Activated effector memory CD4-positive, alpha-beta T cell treated with anti-CD3 and anti-CD28 coated beads, Interleukin-2, amount 50 U/mL, for 16 hours (primary cell): ENCODE measurements at places on chromosomes 3 and 15.

GRCh38 chr3:132405609-132406299 lies 11.5 kb upstream of the DNAJC13 start:
- DNase-seq, result no peak

GRCh38 chr15:93987068-93987467 lies 244.3 kb upstream of the MCTP2 start:
- DNase-seq, result peak; percentile 63

GRCh38 chr3:150775001-150775599 lies 12.1 kb upstream of the SIAH2 start:
- no peak for DNase-seq

GRCh38 chr3:36964817-36965216 lies 20.0 kb upstream of the TRANK1 start:
- no peak for DNase-seq

DNA sequence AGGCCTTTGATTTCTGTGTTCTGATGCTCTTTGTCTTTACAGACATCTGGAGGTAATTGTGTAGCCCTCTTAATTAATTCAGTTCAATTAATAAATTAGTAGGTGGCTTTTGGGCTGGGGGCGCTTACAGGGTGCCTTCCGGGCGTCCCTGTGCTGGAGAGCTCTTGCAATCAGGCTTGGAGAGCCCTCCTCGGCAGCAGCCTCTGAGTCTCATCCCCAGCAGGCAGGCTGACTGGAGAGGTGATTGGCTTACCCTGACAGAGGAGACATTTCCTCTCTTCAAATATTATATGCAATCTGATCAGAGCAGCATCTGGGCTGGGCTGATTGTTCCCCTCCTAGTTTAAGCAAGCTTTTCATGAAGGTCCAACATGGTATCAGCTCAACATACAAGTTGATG lies 250.7 kb downstream of the LPP start:
- no peak for DNase-seq

GRCh38 chr3:57354768-57355167 lies 62.3 kb upstream of the ASB14 start:
- no peak for DNase-seq

- DNase-seq, result no peak
Observed at GRCh38 chr3:62558549-62559112, 185.3 kb upstream of the FEZF2 start.

GRCh38 chr3:47318916-47319315 lies 36.2 kb downstream of the KLHL18 start:
- DNase-seq, result no peak

- DNase-seq, result no peak
Observed at GRCh38 chr15:94312946-94313345, 81.6 kb downstream of the MCTP2 start.

- DNase-seq, result peak; percentile 83
Observed at GRCh38 chr15:92906563-92907081, 6.5 kb downstream of the CHD2 start.
